ENCODE measurements at places on chromosomes 2 and 18. TPM values are rescaled to one million over a fixed set of nuclear protein-coding genes. Genes with fewer than 3 reads are reported as not detected.

Gene CCT4
- polyA plus RNA-seq = 193 TPM

Gene REG3A
- polyA plus RNA-seq = not detected

Gene LGALSL
- 28.9 TPM for polyA plus RNA-seq

Gene DUSP28
- 6.9 TPM for polyA plus RNA-seq

Gene CD207
- not detected for polyA plus RNA-seq

Gene GPR55
- 0.30 TPM for polyA plus RNA-seq

Gene COLEC11
- polyA plus RNA-seq = 1.7 TPM

All from renal cortex interstitium (tissue), 15 donors.